Fibroblast of gingiva (primary cell): ENCODE measurements at places on chromosomes 3 and 15.
A peak's percentile ranks its signal among the peaks of the same experiment; 100 is the strongest.

- DNase-seq: no peak
These were observed 26.6 kb downstream of the NEK11 start for GRCh38 chr3:131053043-131053859.

- DNase-seq: no peak
These were observed 72.0 kb upstream of the TTBK2 start for GRCh38 chr15:42992626-42993025.

- DNase-seq: peak; percentile 29
These were observed 1.3 kb downstream of the TLE3 start for GRCh38 chr15:70096215-70097062.

DNA sequence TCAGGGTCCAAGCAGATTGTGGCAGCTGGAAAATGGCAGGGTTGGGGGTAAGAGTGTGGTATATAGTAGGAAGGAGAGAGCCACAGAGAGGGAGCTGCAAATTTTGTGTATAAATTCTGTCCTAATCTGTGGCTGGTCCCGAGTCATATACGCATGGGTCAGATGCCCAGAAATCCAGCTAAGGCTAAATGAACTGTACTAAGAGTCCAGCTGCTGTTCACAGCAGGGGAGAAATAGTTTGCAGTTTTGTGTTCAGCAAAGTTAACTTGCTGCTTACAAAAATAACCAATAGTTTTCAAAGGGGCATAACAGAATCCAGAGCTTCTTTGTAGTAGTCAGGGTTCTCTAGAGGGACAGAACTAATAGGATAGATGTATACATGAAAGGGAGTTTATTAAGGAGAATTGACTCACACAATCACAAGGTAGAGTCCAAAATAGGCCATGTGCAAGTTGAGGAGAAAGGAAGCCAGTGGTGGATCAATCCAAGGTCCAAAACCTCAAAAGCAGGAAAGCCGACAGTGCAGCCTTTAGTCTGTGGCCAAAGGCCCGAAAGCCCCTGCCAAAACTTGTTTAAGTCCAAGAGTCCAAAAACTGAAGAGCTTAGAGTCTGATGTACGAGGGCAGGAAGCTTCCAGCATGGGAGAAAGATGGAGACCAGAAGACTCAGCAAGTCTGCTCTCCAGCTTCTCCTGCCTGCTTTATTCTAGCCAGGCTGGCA lies 146.1 kb upstream of the KBTBD8 start:
- no peak for DNase-seq

GRCh38 chr3:154227531-154227930 lies 96.8 kb downstream of the DHX36 start:
- DNase-seq: no peak

DNA sequence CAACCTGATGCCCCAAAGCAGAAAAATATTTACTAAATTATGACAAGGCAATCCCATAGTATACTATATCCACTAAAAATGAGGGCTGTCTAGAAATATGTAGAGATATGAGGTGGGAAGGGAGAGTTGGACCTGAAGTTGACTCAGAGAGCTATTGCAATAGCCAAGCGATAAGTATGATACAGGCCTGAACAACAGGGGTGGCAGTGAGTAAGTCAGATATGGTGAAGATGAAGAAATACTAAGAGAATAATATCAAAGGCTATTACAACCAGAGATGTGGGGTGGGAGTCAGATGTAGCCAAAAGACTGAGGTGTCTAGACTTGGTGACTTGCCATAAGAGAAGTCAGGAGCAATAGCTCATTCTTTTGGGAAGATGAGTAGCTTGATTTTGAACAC lies 9.2 kb downstream of the HSPBAP1 start:
- DNase-seq: no peak

- no peak for DNase-seq
These were observed 80.6 kb downstream of the OCA2 start for GRCh38 chr15:28018291-28019044.

- DNase-seq: no peak
These were observed 23.7 kb downstream of the STAG1 start for GRCh38 chr3:136728473-136728872.

GRCh38 chr15:75656331-75656730 lies 8.6 kb downstream of the SNX33 start:
- no peak for DNase-seq

- no peak for DNase-seq
These were observed 282.9 kb downstream of the TBC1D5 start for GRCh38 chr3:17459470-17459993.

DNA sequence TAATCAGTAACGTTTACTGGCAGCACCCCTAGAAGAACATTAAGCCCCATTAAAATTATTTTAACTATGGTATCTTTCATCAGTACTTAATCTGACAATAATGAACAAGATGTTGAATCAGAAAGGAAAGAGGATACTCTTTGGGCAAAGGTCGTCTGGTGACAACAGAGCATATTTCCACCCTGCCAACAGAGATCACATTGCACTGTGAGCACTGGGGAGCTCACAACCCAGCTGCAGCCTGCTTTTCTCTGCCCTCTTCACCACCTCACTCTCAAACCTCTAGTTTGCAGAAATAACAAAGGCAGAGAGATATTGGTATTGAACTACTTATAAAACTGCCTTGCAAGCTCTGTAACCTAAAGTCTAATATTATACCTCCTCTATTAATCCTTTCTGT lies 130.0 kb downstream of the FBN1 start:
- peak; percentile 67 for DNase-seq

- no peak for DNase-seq
These were observed 450.6 kb upstream of the TGFBR2 start for GRCh38 chr3:30155755-30156154.

DNA sequence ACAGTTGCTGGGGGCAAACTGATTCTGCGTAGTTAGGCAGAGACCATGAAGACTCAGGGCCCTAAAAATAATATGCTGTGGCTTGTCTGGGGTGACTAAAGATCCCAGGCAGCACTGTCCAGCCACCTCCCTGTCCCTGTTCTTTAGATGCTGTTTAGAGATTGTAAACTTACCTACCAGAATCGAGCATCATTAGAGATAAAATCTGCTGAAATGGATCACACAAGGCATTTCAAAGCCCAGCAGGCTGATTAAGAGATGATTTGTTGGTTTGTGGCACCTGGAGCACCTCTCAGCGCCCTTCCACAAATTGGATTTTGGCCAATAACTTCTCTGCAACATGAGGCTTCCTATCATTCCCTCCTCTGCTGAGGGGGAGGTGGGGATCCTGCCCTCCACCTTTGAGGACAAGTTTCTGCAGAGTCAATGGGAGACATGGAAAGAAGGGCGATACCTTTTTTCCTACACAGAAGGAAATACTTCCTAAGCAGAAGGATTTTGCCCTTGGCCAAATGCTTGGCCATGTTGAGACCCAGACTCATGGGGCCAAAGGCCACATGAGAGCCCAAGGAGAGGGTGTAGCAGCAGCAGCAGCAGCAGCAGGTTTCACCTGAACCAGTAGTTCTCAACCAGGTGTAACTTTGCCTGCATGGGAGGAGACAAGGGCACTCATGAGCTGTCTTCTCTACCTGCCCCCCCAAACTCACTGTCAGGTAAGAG lies 37.5 kb downstream of the SEMA5B start:
- DNase-seq: no peak

DNA sequence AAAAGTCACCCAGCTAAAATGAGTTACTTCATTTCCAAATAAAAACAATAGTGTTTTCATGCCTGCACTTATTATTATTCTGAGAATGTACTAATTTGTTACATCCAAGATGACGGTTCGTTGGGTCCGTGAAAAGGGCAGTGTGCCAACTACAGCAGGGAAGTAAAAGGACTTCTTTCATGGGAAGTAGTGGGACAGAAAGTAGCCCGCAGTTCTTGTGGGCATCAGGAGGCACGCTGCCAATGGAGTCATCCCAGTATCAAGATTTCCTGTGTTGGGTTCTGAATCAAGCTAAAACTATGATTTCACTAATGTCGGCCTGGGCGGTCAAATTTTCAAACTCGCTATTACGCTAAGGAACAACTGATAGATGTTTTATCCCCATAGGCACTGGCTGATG lies 254.5 kb upstream of the SOX2 start:
- no peak for DNase-seq

- DNase-seq: no peak
These were observed 518.0 kb upstream of the PPP2R3A start for GRCh38 chr3:135447483-135447882.

GRCh38 chr15:33453761-33454160 lies 143.0 kb downstream of the RYR3 start:
- no peak for DNase-seq

DNA sequence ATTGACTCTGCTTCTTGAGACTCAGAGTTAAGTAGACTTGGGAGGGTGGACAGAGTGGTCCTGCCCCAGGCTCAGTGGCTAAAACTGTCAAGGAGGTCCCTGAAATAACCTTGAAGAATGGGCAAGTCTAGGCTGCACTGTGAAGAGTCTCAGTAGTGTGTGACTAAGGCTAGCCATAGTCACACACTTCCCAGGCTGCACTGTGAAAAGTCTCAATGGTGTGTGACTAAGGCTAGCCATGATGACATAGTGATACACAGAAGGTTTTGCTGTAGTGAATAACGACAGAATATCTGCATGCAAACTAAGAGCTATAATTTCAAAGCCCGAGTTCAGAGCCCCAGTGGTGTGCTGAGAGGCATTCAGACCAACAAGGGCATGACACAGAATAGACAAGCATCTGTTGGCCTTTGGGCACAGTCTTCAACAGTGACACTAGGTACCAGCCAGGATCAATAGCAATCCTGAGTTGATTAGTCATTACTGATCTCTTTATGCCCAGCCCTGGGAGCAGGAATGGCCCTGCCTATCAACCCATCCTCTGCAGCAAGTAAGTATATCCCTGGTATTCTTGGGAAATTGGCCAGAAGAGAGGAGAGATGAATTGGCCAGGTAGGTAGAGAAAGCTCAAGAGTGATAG lies 72.4 kb upstream of the BBX start:
- DNase-seq: no peak

GRCh38 chr3:8895829-8896228 lies 67.4 kb downstream of the RAD18 start:
- no peak for DNase-seq

DNA sequence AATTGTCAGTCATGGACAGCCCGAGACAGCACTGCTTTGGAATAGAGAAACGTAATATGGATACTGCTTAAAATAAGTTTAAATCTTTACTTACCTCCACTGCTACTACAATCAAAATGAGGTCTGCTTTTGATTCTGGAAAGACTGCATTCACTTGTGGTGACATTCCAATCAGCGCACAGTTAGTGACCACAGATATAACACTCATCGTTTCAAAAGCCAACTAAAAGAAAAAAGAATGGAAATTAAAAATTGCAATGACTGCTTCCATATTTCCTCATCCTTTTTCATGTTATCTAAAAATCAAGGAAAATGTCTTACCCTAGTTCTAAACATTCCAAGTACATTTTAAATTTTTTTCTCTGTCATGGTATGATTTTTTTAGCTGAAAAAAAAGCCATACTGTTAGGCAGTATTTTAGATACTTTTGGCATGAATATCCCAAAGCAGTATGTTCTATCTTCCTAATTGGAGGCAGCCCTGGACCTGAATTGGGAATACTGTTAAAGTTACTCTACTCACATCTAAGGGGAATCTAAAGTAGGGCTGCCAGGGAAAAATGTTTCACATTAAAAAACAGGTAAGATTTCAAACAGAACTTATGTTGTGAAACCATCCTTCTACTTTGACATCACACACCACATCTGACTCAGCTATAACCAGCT lies 72.1 kb downstream of the ANO10 start:
- DNase-seq: peak; percentile 12

DNA sequence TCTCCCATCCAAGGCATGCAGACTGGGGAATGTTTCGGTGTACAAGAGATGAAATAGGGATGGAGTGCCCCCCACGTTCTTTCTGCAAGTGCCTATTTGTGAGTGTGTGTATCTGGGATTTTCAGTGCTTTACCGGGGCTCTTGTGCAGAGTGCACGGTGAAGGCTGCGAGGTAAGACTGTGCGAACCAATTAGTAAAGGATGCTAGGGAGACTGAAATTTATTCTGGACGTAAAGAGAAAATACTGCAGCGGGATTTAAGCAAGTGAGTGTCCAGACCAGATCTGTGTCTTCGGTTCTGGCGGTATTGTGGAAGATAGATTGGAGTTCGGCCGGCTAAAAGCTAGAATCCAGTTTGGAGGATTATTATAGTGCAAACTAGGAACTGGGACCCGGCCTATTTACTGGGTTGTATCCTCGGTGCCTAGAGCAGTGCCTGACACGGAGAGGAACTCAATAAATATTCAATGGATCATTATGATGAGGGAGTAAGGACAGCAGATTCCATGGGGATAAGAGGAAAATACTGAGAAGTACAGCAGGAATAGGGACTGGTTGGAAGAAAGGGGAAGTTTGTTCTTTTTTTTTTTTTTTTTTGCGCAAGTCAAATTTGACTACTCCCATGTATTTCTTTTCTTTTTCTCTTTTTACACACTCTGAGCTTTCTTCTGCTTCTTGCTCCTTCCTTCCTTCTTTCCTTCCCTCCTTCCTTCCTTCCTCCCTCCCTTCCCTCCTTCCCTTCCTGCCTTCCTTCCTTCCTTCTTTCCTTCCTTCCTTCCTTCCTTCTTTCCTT lies 580 bp upstream of the MAGEF1 start:
- no peak for DNase-seq

DNA sequence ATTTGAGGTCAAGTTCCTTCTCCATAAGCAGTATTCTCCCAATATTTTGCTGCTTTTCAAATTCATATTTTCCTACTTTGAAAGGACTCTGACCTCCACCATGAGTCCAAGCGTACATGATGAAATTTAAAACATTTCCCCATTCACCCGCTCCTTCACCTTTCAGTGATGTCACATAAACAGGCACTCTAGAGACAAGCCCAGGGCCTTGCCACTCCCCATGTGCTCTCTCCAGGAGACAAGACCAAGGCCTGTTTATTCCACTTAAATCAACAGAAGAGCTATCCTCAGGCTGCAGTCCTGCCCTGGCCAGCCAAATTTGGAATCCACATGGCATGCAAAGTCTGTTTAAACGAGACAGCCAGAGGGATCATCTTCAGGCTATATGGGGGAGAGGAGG lies 161.5 kb downstream of the ARRDC4 start:
- no peak for DNase-seq

DNA sequence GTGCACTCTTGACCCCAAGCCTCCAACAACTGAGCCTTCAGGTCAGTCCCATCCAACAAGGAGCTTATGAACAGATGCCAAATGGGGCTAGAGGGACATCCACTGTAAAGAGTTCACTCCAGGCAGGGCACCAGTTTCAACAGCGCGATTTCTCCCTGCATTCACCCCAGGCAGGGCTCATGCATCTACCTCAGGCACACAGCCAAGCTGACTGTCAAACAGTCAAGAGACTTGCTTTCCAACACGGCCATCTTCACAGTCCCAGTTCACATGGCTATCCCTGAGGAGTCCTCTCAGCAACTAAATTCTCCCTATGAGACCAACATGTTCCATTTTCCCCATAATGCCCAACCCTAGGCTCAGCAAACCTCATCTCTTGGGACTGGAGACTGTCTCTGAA lies 17.7 kb downstream of the SLC25A20 start:
- no peak for DNase-seq

- peak; percentile 66 for DNase-seq
These were observed 6.4 kb upstream of the ANKDD1A start for GRCh38 chr15:64905119-64905831.

DNA sequence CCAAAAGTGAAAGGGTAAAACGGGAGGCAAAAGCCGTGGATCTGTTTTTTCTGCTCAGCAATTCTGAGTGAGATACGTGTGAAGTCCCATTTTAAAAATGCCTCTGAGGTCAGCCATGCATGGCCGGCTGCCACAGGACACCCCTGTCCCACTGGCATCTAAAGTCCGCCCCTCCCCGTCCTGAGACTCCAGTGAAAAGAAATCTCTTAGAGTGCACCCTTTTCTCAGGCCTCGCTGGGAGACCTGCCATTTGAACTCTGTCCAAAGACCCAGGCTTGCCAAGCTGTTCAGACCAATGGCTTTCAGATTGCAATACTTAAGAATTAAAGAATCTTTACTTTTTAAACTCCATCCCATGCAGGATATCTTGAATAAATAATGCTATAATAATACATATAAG lies 61.0 kb upstream of the SLC24A5 start:
- DNase-seq: peak; percentile 27
